ENCODE measurements at places on chromosomes 3 and 15.

DNA sequence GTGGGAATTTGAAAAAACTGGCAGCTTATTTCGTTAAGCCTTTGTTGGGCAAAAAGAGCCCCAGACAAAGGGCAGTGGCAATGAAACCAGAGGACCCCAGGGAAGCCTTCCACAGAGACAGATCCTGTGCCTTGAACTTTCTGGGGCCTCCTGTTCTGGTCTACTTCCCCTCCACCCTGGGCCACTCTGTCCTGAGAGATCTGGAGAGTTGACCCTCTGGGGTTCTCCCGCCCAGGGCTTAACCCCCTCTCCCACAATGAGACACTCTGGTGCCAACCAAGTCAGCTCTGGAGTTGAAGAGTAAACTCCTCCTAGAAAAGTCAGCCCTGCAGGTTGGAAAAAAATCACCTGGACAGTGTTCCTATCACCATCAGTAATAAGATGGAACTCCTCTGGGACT, 20.8 kb downstream of the EHD4 start:
- no peak for DNase-seq

- DNase-seq, result no peak
These were observed 55.4 kb downstream of the NUP210 start for GRCh38 chr3:13364602-13365271.

- DNase-seq, result no peak
These were observed 42.0 kb downstream of the GALNT15 start for GRCh38 chr3:16216373-16216935.

- no peak for DNase-seq
These were observed 485.2 kb upstream of the ROBO2 start for GRCh38 chr3:76554707-76555106.

GRCh38 chr15:69085325-69086081, 71.0 kb downstream of the NOX5 start:
- DNase-seq, result no peak

DNA sequence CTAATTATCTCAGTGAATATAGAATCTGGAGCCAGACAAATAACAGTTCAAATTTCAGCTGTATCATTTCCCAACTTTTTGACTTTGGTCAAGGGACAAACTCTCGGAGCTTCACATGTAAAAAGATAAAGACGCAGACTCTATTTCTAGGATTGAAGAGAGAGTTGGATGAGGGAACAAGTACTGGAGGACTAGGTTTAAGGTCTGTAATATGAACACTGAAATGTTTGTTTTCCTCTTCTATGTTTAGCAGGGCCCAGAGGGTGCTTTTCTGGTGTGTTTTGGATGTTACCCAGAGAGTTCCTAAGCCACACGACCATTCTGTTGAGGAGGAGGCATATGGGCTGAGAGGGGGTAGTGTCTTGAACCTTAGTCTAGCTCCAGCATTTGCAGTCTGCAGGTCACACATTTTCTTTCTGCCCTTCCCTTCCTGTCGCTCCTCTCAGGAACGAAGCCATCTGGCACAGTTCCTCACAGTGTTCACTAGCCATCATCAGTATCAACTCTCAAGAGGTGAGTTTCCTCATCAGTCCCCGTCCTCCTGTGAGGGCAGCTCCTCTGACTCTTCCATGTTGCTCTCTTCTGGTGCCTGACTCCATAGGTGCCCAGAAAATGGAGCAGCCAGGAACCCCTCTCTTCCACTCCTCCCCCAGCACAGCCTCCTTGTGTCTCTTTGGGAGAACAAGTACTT, 250.1 kb downstream of the SQOR start:
- no peak for DNase-seq

DNA sequence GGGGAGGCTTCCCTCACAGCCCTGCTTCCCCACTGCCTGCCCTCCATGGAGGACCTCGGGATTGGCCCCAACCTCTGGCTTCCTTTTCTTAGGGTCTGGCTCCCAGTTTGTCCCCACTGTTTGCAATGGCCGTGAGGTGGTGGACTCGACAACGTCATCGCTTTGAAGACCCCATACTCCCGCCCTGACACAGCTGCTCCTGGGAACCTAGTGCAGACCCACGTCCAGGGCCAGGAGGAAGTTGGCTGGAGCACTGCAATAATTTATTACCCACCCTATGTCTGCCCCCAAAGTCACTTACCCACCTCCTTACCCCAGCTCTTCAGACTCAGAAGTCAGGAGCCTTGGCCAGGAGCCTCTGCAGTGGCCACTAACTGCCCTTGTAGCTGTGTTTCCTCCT, 11.1 kb downstream of the GRM2 start:
- no peak for DNase-seq

DNA sequence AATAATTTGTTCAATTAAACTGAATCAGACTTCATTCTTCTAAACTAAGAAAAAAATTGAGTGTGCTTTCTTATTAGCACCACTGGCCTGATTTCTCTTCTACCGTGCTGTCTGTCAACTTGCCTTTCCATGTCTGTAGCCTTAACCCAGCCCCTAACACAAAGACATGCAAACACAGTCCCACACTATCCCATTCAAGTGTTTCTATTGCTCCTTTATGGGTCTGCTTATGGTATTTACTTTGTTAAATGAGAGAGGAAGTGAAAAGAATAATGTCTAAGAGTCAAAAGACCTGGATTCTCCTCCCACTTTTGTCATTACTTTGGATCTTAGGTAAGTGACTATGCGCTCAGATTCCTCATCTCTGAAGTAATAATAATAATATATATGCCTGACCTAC, 55.3 kb downstream of the GTF2E1 start:
- no peak for DNase-seq

DNA sequence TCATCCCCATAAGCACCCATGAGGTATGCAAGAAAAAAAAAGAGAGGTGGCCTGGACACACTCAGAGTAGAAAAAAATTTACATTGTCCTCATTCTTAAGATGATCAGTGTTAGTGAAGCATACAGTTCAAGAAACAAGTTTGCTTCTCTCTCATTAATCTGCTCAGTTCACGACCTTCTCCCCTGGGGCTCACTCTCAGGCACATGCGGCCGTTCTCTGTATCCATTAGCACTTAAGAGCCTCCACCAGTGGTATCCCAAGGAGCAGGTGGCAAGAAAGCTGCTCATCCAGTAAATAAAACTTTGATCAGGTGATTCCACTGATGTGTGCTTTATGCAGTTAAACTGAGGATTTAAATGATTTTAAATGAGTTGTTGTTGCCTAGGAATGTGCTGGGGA, 57.4 kb downstream of the ARHGAP31 start:
- no peak for DNase-seq

GRCh38 chr3:197218210-197218609, 80.2 kb downstream of the DLG1 start:
- peak; percentile 45 for DNase-seq

Measured in OCI-M1 (cell line).